ENCODE measurements at places on chromosomes 2 and 18.

GRCh38 chr2:35973132-35973736, 382.3 kb upstream of the CRIM1 start:
- DNase-seq, result no peak

- no peak for DNase-seq
These were observed 105.6 kb downstream of the HNRNPLL start for GRCh38 chr2:38496927-38497669.

- DNase-seq, result no peak
These were observed 76.9 kb downstream of the USP40 start for GRCh38 chr2:233489666-233490065.

DNA sequence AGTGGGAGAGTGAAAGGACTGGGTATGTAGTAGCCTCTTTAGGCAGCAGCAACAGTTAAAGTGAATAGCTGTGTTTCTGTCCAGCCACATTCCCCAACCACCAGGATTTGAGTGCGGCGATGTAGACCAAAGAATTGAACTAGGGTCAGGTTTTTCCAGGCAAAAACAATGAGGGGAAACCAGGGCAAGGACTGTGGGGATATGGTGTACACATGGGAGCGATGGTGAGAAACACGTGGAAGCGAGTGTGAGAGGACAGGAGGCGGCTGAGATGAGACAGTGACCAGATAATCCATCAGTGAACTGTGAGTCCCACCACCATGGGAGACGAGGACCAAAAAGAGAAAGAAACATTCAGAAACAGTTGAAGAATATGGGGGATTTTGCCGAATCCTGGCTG, 409.5 kb downstream of the TSN start:
- no peak for DNase-seq

DNA sequence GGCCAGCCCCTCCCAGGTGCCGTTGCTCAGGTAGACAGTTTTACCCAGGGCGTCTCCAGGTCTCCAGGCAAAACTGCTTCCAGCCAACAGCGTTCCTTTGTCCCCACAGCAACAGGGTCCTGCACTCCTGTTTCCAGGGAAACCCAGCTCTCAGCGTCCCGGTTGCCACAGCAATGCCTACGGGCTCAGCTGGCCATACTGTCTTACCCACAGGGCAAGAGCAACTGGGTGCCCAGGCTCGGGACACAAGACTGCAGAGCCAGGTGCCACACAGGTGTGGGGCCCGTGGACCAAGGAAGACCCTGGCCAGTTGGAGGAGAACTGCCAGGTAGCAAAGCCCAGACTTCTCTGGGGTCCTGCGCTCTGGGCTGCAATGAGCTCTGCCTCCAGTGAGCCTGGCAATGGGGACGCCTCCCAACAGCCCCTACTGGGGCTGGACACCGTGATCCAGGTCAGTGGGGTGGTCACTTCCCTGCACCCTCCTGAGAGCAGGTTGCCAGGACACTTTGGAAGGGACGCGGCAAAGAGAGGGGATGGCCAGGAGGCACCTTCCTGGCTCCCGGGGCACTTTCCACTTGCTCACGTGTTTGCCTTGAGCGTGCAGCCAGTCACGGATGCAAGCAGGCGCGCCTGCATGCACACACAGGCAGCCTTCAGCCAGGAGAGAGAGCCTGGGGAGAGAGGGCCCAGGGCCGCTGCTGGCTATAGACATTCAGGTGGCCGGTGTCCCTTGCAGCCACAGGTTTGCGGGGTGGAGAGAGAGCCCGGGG, at the start of gene CROCC2:
CROCC2 (plus strand) TSS at position 196 of the 770 bp plus-strand sequence; CDS start at position 374, 178 bp downstream.
- DNase-seq, result no peak

DNA sequence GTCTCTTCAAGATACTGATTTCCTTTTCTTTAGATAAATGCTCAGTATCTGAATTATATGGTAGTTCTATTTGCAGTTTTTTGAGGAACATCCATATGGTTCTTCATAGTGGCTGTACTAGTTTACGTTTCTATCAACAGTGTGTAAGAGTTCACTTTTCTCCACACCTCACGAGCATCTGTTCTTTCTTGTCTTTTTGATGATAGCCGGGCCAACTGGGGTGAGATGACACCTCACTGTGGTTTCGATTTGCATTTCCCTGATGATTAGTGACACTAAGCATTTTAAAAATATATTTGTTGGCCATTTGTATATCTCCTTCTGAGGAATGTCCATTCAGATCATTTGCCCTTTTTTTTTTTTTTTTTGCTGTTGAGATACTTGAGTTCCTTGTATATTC, 458.8 kb downstream of the SETBP1 start:
- no peak for DNase-seq

DNA sequence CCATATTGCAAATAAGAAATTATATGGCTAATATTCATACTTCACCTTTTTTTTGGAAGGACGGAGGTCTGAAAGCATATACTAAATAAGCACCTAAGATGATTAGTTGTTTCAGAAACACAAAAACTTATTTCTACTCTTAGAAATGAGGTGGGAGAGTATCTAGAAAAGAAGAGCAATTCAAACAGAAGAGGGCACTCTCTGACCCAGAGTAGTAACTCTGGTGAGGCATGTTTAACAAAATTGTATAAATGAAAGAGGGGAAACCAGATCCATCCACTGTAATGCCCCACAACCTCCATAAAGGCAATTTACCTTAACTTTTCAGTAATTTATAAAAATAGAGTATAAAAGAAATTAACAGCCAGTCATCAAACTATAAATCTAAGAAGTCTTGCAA, 669.6 kb upstream of the VRK2 start:
- no peak for DNase-seq

- no peak for DNase-seq
These were observed 58.9 kb upstream of the FAM136A start for GRCh38 chr2:70360661-70361270.

DNA sequence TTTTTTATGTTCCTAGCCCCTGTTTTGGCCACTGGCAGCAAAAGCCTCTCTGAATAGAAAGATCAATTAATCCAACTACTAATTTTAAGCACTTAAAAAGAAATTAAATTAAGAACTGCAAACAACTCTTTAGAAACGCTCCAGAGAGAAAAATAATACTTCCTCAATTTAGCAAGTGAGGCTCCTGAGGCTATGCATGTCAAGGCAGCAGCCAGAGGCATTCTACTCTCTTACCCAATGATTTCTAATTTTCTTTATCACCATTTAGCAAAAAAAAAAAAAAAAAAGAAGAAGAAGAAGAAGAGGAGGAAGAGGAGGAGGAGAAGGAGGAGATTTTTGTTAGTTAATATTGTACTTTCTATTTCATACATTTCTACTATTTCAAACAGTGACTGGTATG, 68.5 kb downstream of the TMEM237 start:
- no peak for DNase-seq

DNA sequence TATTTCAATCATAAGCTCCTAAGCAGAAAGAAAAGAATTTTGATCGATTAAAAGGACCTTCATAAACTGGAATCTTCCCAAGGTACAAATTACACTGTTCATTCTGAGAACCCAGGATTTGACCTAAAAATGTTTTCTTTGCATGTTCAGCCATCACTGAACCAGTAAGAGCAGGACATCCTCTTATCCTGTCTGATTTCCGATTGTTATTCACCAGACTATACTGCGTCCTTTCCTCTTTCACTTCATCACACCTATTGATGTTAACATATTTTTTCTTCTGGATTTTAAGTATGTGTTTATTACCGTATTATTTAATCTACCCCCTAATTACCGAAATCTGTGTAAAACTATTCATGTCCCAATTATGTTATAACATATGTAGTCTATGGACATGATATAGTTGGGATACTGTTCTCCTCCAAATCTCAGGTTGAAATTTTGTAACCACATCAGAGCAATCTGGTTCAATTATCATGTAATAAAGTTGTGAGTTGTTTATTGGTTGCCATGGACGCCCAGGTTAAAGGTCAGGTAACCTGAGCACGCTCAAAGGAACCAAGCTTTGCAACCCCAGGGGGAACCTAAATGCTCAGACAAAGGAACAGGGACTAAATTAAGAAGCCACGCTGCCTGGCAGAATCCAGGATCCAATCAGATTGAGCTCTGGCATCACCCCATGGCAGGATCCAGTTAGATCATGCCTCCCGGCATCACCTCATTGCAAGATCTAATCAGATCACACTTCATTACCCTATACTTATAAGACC, 11.6 kb upstream of the TBC1D8 start:
- DNase-seq, result no peak

- DNase-seq, result no peak
These were observed 349.2 kb downstream of the XIRP2 start for GRCh38 chr2:167237478-167237877.

- DNase-seq, result no peak
These were observed 102.9 kb upstream of the SLC8A1 start for GRCh38 chr2:40554665-40555294.

DNA sequence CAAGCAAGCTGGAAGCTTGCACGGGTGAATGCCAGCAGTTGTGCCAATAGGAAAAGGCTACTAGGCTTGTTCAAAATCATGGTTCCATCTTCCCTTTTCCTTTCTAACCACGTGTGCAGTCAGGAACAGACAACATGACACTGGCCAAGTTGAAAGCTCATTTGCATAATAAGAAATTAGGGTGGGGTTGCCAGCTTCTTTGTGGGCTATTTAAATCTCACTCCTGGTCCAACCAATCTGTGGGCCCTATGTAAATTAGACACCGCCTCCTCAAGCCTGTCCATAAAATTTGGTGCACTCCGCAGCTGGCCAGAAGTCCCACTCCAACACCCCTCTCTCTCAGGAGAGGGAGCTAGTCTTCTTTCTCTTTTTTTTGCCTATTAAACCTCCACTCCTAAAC, 1948.4 kb upstream of the PIK3C3 start:
- DNase-seq, result no peak

- no peak for DNase-seq
These were observed 147.8 kb upstream of the MAP3K20 start for GRCh38 chr2:172927641-172928357.

DNA sequence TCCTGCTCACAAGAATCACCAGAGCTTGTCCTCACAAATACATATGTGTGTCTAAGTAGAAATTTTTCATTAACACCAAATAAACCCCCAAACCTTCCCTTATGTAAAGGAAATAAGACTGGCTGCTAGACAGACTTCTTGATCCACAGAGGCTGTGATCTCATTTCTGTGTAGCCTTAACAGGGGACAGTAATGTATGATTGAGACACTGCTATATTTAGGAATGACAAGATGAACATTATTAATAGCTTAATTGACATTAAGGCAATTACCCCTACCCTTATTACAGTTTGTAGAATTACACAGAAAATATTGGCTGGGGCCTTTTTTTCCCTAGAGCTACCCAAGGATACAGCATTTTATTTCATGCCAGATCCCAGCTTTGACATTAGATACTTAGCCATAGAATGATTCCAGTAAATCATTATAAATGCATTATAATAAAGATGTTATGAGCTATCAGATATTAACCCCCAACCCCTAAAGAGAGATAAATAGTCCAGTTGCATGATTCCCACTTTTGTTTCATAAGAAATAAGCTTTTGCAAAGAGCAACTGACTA, 392.1 kb upstream of the HNRNPA3 start:
- no peak for DNase-seq

DNA sequence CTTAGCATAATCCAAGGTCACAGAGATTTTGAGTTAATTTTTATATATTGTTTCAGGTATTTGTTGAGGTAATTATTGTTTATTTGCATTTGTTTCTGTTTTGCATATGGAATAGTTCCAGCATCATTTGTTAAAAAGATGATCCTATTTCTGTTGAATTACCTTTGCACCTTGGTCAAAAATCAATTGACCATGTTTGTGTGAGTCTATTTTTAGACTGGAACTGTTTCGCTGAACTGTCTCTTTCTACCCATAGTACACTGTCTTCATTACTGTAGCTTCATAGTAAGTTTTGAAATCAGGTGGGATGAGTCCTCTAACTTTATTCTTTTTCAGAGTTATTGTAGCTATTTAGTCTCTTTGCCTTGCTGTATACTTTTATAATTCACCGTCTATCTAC, 28.9 kb upstream of the RAMP1 start:
- DNase-seq, result no peak

DNA sequence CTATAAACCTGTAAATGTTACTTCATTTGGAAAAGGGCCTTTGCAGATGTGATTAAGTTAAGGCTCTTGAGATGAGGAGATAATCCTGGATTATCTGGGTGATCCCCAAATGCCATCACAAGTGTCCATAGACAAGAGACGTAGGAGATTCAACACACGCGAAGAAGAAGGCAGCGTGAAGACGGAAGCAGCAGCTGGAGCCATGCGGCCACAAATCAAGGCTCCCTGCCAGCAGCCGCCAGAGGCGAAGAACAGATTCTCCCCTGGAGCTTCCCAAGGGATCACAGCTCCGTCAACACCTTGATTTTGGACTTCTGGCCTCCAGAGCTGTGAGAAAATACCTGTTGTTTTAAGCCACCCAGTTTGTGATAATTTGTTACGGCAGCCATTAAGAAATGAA, 11.0 kb upstream of the VAPA start:
- no peak for DNase-seq

DNA sequence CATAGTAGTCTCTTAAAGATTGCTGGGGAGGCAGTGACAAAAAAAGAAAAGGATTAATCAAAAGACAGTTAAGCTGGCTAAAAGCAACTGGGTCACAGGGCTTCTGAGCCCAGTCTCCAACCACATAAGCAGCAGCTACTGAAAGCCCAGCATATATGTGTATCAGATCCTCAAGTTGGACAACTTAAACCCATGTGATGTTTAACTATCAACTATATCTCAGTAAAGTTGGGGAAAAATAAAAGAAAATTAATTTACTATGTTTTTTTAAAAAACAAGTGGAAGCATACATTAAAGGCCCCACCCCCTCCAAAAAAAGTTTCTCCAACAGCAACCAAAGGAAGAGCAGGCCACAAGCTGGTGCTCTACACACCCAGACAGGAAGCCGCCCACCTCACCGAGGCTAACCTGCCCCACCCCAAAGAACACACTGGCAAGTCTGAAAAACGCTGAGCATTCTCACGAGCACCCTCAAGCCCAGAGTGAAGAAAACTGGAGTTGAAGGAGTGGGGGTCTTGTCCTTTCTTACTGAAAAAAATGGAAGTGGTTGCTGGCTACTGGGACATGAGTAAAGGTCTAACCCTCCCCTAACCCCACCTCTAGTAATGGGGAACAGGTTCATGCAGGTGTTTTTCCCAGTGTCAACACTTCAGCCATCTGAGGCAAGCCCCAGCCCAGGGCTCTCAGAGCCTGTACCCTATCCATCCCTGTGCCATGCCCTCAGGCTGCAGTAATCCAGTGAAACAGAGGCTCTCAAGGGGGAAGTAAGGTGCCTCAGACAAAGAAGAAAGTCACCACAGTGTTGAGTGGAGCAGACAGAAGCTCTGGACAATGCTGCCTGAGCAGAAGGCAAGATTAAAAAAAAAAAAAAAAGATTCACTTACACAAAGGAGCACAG, 106.3 kb downstream of the GYPC start:
- DNase-seq, result peak; percentile 19

DNA sequence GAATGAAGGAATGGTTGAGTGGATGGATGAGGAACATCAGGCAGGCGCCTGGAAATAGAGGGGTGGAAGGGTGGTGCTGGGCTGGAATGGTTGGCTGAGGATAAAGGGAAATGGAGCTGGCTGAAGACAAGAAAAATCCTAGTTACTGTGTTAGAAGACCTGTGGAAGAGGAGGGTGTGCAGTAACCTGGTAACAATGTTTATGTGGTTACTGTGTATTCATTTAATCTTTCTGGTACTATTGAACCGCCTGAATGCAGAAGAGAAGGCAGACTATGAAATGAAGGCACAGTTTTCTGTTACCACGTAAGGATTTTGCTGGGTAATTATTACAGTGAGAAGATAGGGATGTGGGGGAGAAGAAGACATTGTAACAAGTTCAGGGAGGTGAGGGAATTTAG, 110.3 kb upstream of the MGAT5 start:
- no peak for DNase-seq

GRCh38 chr2:236340251-236340650, 76.0 kb upstream of the ASB18 start:
- DNase-seq, result no peak

- no peak for DNase-seq
These were observed 360.2 kb downstream of the SETBP1 start for GRCh38 chr18:45040879-45041278.

GRCh38 chr2:241289597-241289996, 25.9 kb downstream of the HDLBP start:
- DNase-seq, result no peak

Measured in stimulated activated CD4-positive, alpha-beta T cell treated with anti-CD3 and anti-CD28 coated beads, Interleukin-1b, Interleukin-23, amount 100 ng/mL, for 4 hours (primary cell).